ENCODE measurements at places on chromosomes 4 and X. TPM values are rescaled to one million over a fixed set of nuclear protein-coding genes. Genes with fewer than 3 reads are reported as not detected.

The CA5B gene
- total RNA-seq: 5.2 TPM

The CSN1S1 gene
- total RNA-seq: not detected

The WNK3 gene
- 2.4 TPM for total RNA-seq

The SASH3 gene
- total RNA-seq: not detected

The PPP2R2C gene
- not detected for total RNA-seq

The SLC7A11 gene
- 34.4 TPM for total RNA-seq

The PTCHD1 gene
- not detected for total RNA-seq

The IQCM gene
- not detected for total RNA-seq

The ADH4 gene
- total RNA-seq: not detected

The FOXO4 gene
- 3.5 TPM for total RNA-seq

The SSX3 gene
- total RNA-seq: not detected

The GRPEL1 gene
- total RNA-seq: 44.9 TPM

The CABS1 gene
- total RNA-seq: not detected

The JAKMIP1 gene
- not detected for total RNA-seq

The ADGRG4 gene
- not detected for total RNA-seq

The NAP1L3 gene
- total RNA-seq: 19.3 TPM

The TCEAL2 gene
- total RNA-seq: not detected

The TBC1D25 gene
- total RNA-seq: 8.5 TPM

The RAB9B gene
- 0.78 TPM for total RNA-seq
